ENCODE measurements at places on chromosomes 1 and 21.

DNA sequence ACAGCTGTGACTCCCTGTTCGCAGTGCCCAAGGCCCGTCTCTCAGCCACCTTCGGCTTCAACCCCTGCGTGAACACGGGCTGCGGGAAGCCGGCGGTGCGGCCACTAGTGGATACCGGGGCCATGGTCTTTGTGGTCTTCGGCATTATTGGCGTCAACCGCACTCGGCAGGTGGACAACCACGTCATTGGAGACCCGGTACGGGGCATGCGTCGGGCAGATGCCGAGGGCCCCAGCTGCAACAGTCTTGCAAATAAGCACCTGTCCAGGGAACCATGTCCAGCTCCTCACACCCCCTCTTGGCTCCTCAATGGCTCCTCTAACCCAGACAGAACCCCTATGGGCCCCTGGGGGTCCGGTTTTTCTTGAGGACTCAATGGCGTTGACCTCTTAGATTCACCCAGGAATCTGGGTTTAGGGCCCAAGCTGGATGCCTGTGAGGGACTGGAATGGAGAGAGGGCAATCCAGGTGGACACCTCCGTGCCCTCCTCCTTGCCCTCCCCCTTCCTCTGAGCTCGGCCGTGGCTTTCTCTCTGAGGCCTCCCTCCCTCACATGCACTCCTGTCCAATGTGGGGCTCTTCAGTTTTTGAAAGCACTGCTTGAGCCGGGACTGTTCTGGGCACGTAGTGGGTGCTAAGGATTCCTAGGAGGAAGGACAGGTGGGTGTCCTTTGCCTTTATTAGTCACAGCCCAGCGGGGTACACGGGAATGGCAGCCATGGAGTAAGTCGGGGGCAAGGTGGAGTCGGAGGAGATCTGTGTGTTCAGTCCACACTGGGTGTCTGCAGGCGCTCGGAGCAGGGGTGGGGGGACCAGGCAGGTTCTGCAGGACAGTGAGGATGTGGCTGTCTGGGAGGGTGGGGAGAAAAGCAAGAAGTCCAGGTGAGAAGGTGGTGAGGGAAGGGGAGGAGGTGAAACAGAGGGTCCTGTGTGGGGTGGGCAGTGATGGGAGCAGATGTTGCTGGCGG is 51.1 kb downstream of the DISP3 start:
- no peak for DNase-seq

DNA sequence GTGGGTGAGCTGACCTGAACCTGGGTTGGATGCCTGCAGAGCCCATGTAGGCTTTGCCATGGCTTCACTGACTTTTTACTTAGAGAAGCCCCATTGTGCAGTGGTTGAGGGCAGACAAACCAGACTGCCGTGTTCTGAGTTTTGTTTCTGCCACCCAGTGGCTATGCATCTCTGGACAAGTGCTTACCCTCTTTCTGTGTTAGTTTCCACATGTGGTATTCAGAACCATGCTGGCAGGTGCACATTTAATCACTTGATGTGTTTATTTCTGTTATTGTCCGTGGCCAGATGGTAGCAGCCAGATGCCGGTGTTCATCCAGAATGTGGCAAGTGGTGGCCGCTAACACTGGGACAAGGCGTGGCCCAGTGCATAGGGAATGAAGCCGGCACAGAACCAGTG is 10.3 kb upstream of the PTPN7 start:
- no peak for DNase-seq

GRCh38 chr1:27351541-27352107 is 9.8 kb downstream of the SYTL1 start:
- DNase-seq: no peak

- DNase-seq: no peak
These were observed 43.7 kb upstream of the KANK4 start for GRCh38 chr1:62362926-62363325.

DNA sequence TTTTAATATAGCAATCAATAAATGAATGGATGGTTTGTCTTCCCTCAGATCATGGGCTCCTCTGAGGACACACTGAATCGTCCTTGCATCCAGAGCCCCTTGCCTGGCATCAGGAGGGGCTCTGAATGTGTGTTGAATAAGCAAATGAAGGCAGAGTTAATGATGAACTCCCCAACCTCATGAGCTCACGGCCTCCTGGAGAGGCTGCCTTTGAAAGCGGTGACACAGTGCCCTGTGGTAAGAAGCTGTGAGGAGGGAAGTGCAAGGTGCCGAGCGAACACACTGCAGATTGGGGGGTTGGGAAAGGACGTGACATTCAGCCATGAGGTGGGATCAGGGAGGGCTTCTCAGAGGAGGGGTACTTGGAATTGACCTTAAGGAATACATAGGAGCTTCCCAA is 3.2 kb upstream of the PARS2 start:
- DNase-seq: no peak

- DNase-seq: peak; percentile 89
These were observed at the start of gene KIFAP3 for GRCh38 chr1:170074250-170075157. TSS of gene KIFAP3 (minus strand) at chr1:170074695. CDS start at chr1:170074467, 228 bp downstream.

DNA sequence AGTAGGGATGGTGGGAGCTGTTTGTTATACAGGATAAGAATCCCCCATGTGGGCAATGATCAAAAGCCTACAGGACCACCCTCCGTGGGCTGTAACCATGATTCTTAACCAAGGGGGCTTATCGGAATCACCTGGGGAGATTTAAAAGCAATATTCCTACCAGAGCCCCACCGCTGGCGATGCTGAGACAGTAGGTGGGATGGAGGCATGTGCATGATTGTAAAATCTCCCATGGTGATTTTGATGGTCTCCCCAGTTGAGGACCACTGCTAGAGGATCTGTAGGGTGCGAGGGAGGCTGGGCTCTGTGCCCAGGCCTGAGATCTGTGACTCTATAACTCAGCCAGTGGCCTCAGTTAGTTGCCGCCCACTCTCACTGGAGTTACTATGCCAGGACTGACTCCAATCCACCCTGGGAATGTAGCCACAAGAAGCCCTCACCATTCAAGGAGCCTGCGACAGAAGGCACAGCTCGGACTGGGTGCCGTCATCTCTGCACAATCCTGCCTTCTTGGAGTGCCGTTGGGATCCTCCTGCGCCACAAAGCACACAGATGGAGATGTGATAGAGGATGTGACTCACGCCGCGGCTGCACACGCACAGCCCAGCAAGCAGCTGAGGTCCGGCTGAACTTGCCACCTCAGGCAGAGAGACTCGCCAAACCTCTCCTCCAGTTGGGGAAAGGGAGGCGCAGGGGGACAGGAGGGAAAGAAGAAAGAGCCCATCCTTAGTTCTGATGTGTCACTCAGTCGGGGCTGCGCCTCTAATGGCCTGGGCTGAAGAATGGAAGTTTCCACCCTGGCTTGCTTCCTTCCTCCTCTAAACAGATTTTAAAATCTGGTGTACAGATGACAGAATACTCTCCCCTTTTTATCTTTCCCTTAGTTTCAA is 26.5 kb downstream of the AKNAD1 start:
- DNase-seq: peak; percentile 85

DNA sequence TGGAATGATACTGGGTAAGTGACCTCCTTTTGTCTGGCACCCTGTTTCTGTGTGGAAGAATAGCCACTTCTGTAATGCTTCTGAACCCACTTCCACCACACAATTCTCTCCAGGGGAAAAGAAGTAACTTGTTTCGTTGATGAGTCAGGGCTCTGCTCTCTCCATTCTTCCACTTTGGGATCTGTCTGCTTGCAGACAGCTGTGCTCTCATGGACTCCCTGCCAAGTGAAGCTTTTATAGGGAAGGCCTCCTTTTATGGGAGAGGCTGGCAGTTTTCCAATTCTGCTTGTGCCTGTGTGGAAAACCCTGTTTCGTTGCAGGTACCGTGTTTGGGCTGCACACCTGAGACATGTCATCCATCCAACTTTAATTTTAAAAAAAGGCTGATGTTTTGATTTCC is 130.7 kb downstream of the GIPC2 start:
- peak; percentile 70 for DNase-seq

DNA sequence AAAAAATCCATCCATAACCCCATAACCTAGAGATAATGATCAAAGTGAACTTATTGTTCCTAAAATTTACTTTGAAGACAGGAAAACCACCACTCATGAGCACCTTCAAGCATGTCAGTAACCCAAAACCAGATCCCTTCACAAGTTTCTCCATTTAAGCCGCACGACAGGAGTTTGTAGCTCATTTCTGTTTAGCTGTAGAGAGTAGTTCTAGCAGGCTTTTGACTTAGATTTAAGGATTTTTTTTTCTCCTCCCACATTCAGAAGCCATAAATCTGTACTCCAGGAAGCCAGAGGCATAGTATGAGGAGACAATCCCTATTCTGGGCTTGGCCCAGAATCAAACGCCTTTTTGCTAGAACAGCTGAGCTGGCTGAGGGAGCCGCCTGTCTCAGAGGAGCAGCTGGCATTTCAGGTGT is 25.6 kb downstream of the TOMM20 start:
- no peak for DNase-seq

GRCh38 chr1:33057095-33057494 is 20.4 kb upstream of the AK2 start:
- DNase-seq: no peak

DNA sequence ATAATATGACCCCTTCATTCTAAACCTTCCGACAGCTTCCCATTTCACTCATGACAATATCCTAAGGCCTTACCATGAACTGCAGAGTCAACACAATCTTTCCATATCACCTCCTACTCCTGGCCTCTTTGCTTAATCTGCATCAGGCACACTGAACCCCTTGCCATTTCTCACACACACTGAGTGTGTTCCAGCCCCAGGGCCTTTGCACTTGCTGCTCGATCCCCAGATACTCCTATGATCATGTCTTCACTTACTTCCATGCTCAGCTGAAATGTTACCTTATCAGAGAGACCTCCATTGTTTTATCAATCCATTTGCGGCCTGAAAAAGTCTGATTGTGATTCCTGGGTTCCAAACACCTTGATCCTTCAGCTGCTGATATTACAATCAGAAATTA is 47.0 kb downstream of the ETS2 start:
- no peak for DNase-seq

DNA sequence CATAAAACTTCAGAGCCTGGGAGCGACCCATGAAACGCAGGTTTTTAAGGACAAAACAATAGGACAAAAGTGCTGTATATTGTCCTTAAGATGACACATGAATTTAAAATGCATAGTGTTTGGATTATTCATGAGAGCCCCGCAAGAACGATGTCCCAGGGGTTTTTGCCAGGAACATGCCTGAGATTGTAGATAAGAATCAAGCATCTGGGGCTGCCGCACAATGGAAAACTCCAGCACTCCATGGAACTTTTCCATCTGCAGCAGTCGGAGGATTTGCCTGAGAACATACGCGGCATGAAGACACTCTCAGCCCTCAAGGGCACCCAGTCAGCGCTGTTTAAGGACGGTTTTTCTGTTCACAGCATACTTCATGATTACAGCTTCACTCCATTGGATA is 5.3 kb upstream of the ERG start:
- DNase-seq: peak; percentile 40

GRCh38 chr1:209527993-209528717 is 55.4 kb upstream of the CAMK1G start:
- DNase-seq: no peak

GRCh38 chr1:23214640-23215039 is 2.7 kb downstream of the HTR1D start:
- no peak for DNase-seq

- no peak for DNase-seq
These were observed 259.9 kb upstream of the RAB4A start for GRCh38 chr1:229011022-229011421.

GRCh38 chr1:2050461-2050792 is 216 bp downstream of the PRKCZ start:
- DNase-seq: no peak

GRCh38 chr1:161266202-161266601 is 7.7 kb downstream of the PCP4L1 start:
- no peak for DNase-seq

GRCh38 chr1:159953536-159954515 is at the start of gene SLAMF9:
TSS of gene SLAMF9 (minus strand) at chr1:159954237. CDS start at chr1:159954137, 100 bp downstream.
- no peak for DNase-seq

DNA sequence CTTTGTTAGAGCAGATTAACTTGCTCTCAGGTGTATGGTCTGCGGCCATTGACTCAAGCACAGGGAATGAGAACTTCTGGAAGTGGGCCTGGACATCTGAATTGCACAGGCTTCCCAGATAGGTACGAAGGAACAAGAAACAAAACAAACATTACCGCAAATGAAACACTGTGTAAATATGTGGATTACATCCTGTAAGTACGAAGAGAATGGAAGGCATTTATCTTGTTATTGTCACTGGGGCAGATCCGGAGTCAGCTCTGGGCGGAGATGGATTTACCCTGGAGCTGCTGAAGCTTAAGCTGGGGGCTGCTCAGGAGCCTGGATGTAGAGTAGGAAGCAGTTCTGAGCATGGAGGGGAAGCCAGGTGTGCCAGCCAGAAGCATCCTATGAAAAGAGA is 6.8 kb downstream of the HES2 start:
- DNase-seq: no peak

- DNase-seq: no peak
These were observed 35.4 kb upstream of the FGGY start for GRCh38 chr1:59261537-59261936.

DNA sequence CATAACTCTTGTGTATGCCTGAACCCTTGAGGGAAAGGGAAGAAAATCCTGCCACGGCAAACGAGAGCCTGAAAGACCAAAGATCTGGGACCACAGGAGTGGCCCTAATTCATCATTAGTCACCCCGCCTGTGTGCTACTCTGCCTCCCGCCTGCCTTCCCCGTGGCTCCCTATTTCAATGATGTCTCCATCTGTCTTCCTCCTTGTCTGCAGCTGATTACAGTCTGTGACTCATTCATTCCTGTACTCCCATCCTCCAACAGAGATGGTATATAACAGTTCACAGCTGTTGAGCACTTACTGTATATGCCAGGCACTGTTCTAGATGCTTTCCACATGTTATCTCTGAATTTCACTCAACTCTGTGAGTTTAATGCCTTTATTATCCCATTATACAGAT is 96.6 kb downstream of the SEC16B start:
- peak; percentile 79 for DNase-seq

- DNase-seq: no peak
These were observed 97.4 kb upstream of the GCLM start for GRCh38 chr1:94006604-94007003.

All from non-pigmented ciliary epithelial cell (primary cell).